ENCODE measurements at places on chromosomes 6 and 20.

- no peak for DNase-seq
Observed at GRCh38 chr6:105839266-105839665, 246.9 kb upstream of the PRDM1 start.

GRCh38 chr20:58545565-58546415 lies 30.6 kb upstream of the APCDD1L start:
- no peak for DNase-seq

DNA sequence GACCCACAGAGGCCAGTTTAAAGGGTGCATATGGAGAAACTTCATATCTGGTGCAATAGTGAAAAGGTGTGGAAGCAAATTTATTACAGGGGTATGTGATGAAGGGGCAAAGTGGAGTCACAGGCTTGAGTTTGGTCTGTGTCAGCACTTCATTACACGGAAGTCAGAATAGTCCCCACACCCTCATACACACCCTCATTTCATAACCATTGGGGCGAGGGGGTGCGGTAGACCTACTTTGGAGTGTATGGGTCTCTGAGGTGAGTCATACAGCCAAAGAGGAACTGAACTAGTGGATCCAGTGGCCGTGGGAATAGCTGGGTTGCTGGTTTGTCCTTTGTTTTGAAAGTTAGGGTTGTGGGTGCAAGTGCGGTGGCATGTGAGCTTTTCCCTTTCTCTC lies 3.3 kb downstream of the TM9SF4 start:
- no peak for DNase-seq

DNA sequence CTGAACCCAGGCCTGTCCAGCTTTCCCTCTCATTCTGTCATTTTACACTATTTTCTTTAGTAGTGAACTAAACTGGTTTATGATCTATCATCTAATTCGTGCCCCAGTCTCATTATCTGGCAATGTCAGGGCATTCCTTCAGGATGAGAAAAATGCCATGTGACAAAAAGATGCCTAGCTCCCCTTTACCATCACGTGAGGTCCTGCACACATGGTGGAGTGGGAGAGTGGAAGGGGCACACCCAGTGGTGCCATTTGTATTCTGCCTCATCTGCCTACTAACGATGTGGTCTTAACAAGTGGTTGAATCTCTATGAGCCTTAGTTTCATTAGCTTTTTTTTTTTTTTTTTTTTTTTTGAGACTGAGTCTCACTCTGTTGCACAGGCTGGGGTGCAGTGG lies 41.2 kb downstream of the CDC5L start:
- no peak for DNase-seq

DNA sequence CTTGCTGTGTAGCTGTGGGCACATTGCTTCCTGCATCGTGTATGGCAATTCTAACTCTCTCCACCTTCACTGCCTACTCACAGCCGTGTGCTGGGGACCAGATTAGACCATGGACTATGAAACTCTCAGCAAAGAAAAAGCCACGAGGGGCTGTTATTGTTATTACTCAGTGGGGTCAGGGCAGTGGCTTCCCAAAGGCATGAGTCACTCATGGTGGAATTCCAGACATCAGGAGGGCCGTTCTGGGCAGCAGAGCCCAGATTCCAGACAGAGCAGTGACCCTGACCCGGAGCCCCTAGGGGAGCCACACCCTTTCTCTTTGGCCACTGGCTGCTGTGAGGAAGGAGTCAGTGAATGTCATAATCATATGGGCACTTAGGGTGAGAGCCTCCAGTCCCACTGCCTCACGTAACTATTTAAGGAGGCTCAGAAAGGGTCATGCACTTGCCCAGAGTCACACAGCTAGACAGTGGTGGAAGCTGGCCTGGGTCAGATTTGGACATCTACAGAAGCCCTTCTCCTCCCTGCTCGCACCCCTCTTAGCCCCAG lies 22.2 kb upstream of the CCN5 start:
- peak; percentile 99 for DNase-seq

DNA sequence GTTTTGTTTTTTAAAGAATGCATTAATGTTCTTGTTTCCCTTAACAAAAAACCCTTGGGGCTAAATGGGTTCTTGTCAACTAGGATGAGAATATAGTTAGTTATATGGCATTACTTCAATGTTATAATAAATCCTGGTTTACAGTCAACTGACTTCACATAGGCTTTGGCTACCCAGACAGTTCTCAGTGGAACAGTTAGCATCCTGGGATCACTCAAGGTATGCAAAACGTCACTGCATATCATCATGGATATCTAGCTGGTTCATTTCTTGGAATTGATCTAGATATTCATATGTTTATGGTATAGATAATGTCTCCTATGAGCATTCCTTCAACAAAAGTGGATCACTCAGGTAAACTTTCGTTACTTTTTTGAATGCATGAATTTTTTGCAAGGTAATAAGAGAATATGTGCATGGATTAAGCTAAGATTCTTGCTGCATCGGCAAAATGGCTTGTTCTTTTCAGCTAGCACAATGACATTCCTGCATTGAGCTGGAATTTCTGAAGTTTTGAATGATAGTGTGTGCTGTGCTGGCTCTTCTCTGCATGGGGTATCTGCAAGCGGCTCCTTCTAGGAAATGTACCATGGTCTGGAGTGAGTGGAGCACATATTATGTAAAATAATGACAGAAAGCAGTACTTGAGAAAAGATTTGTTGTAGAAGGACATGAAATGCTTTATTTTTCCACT lies 138.9 kb downstream of the ADGRG6 start:
- DNase-seq = no peak

DNA sequence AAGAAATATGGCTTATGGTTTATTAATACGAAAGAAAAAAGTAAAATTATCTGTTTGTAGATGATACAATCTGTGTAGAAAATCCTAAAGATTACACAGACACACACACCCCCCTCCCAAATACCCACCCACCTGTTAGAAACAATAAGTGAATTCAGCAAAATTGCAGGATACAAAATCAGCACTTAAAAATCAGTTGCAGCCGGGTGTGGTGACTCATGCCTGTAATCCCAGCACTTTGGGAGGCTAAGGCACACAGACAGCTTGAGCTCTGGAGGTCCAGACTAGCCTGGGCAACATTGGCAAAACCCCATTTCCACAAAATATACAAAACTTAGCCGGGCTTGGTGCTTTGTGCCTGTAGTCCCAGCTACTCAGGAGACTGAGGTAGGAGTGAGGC lies 42.3 kb downstream of the NINL start:
- no peak for DNase-seq
